Left kidney (tissue), 8 donors: ENCODE measurements at places on chromosomes 12 and 14.
A peak's percentile ranks its signal among the peaks of the same experiment; 100 is the strongest.

- no peak for DNase-seq
Observed at GRCh38 chr12:116931665-116932064, 20.9 kb downstream of the FBXW8 start.

- DNase-seq: no peak
Observed at GRCh38 chr12:100473716-100474150, at the start of gene NR1H4. Gene NR1H4 (plus strand): TSS chr12:100473866. CDS start chr12:100493324, 19,458 bp downstream.

DNA sequence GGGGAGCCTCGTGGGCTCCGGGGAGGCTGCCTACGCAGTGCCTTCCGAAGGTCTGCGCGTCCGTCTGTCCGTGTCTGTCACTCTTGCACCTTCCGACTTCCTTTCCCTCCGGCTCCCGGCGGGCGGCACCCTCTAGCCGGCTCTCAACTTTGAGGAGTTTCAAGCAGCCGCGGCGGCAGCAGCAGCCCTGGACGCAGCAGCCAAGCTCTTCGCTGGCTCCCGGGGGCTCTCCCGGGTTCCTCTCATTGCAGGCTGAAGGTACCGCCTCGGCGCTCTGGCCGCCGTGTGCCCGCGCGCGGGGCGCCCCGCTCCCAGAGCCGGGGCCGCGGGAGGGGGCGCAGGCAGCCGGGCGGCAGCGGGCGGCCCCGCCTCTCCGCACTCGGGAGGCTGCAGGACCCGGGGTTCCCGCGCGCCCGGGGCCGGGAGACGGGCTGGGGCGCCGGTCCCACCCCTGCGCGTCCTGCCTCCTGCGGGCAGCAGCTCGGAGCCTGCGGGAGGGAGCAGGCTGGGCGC lies at the start of the genes AMIGO2 and PCED1B:
AMIGO2 (minus strand) TSS at position 492 of the 513 bp plus-strand sequence. CDS start 957 bp downstream, outside the sequence.
PCED1B (plus strand) TSS at position 154 of the 513 bp plus-strand sequence. CDS start 155,443 bp downstream, outside the sequence.
- DNase-seq: peak; percentile 46

- peak; percentile 52 for DNase-seq
Observed at GRCh38 chr12:18320036-18320617, 58.8 kb downstream of the PIK3C2G start.

DNA sequence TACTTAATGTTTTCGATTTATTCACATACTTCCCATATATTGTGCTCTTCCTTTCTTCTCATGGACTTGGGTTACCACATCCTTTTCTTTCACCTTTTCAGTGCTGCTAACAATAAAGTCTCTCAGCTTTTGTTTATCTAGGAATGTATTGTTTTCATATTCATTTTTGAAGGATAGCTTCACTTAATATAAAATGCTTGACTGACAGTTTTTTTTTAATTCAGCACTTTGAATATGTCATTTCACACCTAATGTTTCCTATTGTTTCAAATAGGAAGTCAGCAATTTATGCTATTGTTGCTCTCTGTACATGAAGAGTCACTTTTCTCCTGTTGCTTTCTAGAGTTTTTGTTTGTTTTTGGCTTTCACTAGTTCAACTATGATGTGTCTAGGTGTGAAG lies 738.3 kb upstream of the STXBP6 start:
- no peak for DNase-seq

GRCh38 chr14:81589381-81590065 lies 55.9 kb upstream of the SEL1L start:
- DNase-seq: no peak

- no peak for DNase-seq
Observed at GRCh38 chr14:77023001-77023996, 5.2 kb downstream of the IRF2BPL start.

DNA sequence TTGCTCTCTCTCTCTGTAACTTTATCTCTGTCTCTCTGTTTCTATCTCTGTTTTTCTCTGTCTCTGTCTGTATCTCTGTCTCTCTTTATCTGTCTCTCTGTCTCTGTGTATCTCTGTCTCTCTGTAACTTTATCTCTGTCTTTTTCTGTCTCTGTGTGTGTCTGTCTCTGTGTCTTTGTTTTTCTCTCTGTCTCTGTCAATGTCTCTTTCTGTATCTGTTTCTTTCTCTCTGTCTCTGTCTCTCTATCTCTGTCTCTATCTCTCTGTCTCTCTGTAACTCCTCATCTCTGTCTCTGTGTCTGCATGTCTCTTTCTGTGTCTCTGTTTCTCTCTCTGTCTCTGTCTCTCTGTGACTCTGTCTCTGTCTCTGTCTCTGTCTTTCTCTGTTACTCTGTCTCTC lies 51.7 kb downstream of the TMEM121 start:
- DNase-seq: no peak

- no peak for DNase-seq
Observed at GRCh38 chr14:79652513-79653307, 558.6 kb downstream of the DIO2 start.

DNA sequence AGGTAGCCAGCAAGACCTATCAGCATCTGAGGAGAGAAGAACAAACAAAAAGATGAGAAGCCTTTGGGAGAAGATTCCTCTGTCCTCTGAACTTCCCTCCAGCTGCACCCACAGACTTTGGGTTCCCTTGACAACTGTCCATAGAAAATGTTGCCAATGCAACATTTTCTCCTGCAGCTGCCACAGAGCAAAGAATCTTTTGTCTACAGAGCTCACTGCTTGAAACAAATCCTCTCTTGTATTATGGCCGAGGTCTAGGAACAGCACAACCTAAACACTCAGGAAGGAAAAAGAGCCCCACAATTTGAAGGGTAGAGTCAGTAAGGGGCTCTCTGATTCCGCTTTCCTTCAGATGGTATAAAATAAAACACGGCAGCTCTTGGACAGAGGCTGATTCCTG lies 14.3 kb downstream of the POMT2 start:
- no peak for DNase-seq

DNA sequence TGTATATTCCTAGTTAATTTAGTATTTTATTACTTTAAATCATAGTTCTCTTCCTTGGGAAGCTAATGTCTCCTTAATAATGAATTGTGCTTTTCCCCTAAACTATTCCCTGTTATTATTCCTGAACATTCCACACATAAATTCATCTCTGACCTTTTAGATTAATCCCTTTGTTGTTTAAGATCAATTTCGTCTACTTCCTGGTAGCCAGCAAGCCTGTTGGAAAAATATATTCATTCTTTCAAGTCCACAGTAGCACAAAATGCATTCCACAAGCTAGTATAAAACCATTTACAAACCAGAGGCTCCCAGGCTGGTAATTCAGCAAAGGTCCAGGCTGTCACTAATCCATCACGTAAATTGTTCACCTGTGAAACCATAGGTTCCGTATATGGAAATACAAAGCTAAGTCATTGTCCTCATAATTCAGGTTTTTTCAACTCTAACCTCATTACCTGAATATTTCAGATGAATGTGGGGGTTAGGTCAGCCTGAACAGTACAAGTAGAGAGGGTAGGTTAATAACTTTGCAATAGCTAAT lies 232.7 kb downstream of the SEC23A start:
- DNase-seq: no peak

DNA sequence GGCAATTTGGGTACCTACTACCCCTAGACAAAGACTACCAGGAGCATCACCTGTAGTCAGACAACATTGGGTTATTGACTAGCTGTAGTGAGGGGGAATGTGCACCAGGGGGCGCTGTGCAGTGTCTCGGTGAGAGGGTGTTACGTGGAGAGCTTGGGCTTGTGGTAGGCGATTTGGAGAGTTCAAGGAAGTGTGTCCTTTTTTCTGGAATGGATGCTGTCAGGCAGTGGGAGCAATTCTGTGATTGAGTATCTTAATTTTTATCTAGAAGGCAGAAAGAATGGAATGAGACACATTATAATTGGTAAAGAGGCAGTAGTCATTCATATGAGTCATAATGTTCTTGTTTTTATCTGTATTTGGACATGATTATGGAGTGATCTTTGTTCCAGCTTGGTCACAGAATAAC lies 187.7 kb downstream of the GALC start:
- no peak for DNase-seq

DNA sequence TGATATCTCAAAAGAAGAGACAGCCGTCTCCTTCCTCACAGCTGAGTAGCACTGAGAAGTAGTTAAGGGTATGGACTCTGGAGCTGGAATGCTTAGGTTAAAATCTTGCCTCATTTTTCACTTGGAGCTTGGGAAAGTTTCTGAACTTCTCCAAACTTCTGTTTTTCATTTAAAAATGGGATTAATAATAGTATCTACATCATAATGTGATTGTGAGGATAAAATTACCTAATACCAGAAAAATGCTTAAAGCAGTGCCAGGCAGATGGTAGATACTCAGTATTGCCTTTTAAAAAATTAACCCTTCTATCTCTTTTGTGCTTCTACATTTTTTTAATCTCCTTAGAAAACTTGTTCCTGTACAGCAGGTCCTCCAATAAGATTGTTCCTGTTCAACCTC lies 63.1 kb downstream of the A2M start:
- DNase-seq: no peak

DNA sequence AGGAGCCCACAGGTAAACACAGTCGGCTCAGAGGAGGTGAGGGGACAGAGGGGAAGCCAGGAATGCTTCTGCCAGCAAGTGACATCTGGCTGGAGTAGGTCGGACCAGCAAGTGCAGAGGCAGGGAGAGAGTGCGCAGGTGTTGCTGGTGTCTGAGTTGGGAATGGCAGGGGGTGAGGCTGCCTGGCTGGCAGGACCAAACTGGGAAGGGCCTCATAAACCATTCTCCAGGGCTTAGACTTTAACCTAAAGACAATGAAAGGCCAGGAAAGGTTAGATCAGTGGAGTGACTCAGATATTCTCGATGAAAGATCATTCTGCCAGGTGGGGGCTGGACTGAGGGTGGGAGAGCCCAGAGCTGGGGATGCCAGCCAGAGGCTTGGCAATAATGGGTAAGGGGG lies 66.4 kb downstream of the ITPK1 start:
- no peak for DNase-seq

- no peak for DNase-seq
Observed at GRCh38 chr12:52367876-52368275, 595 bp upstream of the KRT85 start.

- no peak for DNase-seq
Observed at GRCh38 chr12:93447555-93448290, 6.0 kb upstream of the UBE2N start.

GRCh38 chr12:24905431-24905830 lies 43.5 kb downstream of the BCAT1 start:
- no peak for DNase-seq

DNA sequence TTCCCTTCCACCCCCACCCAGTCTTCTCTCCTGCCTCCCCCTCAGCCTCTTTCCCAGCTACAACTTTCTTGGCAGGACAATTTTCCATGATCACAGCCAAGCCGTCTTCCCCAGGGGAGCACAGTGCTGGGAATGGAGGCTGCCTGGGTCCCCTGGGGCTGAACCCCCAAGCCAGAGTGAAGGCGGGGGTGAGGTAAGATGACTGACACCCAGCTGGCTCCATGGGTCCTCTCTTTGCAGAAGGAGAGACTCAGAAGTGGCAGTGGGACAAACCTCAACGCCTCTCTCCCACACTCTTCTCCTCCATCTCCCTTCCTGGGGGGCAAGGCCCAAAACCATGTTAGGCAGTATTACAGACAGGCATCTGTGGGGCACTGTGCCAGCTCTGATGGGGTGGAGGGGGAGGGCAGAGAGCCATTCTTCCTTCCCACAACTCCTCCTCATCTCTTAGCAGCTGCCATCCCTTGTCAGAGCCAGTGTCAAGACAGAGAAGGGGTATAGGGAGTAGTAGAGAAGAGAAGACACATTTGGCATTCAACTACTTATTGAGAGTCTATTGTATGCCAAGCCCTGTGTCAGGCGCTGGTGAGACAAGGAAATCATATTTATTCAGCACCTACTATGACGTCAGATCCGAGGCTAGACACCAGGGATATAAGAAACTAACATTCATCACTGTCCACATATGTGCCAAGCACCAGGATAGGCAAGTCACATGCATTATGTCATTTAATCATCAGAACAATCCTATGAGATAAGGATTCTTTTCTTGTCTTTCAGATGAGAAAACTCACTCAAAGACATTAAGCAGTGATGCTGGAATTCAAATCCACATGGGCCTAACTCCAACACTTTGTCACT lies 3.6 kb downstream of the ITGA7 start:
- no peak for DNase-seq

- DNase-seq: no peak
Observed at GRCh38 chr12:45969084-45969483, 21.3 kb downstream of the SCAF11 start.

GRCh38 chr14:24429395-24430142 lies at the start of the genes CBLN3 and KHNYN:
Gene CBLN3 (minus strand): TSS chr14:24429668. CDS start chr14:24429054, 614 bp downstream.
Gene KHNYN (plus strand): TSS chr14:24429954. CDS start chr14:24430731, 777 bp downstream.
- peak; percentile 88 for DNase-seq

GRCh38 chr12:81209012-81209411 lies 131.1 kb downstream of the ACSS3 start:
- DNase-seq: peak; percentile 40

DNA sequence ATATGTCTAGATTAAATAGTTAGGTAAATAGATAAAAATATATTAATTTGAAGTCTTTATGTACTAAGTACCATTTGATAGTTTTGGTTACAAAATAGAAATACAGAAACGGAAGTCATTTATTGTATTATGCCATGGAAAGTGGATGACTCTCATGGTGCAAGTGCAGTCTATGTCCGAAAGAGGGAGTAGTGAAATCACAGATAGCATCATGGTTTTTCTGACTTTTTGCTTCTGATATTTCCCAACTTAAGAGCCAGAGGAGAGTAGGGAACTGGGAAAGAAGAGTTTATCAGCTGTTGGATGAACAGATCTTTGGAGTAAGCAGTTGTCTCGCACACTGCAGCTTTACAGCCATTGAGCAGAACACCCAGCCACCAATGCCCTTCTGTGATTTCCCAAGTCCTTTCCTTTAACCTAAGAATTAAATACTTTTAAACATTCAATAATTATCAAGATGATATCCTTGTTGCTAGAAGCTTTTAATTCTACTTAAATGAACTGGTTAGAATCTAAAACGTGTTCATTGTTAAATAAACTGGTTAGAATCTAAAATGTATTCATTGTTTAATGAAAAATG lies 18.4 kb upstream of the SRGAP1 start:
- no peak for DNase-seq

DNA sequence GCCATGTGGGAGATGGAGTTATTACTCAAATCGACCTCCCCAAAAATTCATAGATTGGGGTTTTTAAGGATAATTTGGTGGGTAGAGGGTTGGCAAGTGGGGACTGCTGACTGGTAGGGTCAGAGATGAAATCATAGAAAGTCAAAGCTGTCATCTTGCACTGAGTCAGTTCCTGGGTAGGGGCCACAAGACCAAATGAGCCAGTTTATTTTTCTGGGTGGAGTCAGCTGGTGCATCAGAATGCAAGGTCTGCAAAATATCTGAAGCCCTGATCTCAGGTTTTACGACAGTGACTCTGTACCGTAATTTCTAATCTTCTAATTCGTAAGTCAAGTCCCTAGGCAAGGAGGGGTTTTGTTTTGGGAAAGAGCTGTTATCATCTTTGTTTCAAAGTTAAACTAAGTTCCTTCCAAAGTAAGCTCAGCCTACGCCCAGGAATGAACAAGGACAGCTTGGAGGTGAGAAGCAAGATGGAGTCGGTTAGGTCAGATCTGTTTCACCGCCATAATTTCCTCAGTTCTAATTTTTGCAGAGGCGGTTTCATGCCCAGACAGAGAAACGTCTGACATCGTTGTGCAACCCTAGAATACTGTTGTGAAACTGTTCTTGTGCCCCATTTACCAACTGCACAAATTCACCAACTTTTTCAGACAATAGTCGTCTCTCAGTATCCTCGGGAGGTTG lies 104.5 kb upstream of the SFSWAP start:
- DNase-seq: no peak

- DNase-seq: no peak
Observed at GRCh38 chr14:71441126-71441525, 491.1 kb upstream of the RGS6 start.
